NCI-H345 (cell line): ENCODE measurements at places on chromosomes 3 and 15.

DNA sequence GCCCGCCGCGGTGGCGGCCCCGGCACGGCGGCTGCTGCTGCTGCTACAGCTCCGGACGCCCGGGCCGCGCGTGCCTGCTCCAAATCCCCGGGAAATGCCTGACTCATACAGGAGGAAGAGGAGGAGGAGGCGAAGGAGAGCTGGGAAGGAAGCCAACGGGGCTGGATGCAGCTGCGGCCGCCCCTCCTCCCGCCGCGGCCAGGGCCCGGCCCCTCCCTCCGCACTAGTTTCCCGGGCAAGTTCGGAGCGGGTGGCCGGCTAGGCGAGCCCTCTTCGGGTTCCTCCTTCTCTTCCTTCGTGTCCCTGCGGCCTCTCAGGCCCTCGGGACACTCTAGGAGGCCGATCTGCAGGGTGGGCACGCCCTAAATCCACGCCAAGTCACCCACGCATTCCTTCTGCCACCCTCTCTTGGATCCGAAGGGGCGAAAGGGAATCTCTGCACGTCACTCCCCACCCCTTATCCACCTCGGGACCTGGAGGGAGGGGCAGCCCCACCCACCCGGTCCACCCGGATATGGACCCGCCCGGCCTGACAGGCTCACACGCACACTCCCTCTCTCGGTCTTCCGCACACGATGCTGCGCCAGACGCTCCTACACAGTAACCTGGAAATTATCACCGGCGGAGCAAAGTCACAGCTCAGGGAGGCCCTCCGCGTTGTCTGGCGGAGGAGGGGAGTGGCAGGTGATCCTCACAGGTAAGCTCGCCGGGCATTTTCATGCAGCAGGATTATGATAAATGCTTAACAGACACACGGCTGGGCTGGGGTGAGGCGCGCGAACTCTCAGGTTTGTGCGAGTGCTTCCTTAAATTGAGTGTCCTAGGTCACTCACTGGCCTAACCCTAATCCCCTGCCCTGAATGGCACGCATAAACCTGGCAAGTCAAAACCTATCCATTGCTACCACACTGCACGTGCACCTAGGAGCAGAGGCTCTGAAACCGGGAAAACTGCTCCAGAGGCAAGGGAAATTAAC lies at the start of the genes OSBPL10 and ZNF860:
Gene OSBPL10, minus strand, starts transcription at position 57 of the 976 bp plus-strand sequence. CDS start 83 bp downstream, outside the sequence.
Gene ZNF860, plus strand, starts transcription at position 545 of the 976 bp plus-strand sequence. CDS start 7,330 bp downstream, outside the sequence.
- DNase-seq, result peak; percentile 53

DNA sequence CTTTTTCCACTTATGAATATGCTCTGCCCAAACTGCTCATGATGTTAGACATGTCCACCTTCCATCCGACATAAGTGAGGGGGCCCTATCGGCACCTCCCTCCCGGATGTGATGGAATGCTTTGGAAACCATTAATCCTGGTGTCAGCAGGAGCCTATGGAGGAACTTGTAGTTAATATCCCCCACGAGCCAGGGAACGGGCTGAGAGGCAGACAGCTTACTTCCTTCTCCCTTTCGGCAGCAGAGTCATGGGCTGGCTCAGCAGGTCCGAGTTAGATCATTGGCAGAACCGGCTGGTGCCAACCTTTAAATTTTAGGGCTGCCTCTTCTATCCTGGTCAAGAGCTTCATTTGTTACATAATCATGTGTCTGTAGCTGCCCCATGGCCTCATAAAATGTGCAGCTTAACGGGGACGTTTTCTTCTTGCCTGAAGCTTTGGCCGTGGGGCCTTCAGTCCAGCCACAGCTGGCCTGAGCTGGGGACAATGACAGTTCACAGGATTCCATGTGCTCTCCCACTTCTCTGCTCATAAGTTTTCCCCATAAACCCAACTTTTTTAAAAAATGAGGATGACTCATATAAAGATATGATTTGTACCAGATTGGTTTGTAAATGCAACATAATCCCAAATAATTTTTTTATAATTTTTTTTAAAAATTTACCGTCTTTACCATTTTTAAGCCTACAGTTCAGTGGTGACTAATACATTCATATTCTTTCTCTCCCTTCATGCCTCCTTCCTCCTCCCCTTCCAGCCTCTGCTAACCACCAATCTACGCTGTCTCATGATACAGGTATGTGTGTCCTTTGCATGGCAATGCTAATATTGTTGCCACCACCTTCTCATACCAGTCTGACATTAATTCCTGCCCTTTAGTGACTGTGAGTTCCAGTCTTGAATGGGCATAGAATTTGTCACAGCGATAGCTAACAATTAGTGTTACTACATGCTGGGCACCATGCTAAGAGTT lies 62.2 kb upstream of the RGMA start:
- no peak for DNase-seq

- no peak for DNase-seq
Observed at GRCh38 chr3:147424581-147425387, 15.6 kb downstream of the ZIC1 start.

- no peak for DNase-seq
Observed at GRCh38 chr3:108528459-108529252, 18.3 kb upstream of the MYH15 start.

GRCh38 chr3:158058495-158059130 lies 47.6 kb downstream of the SHOX2 start:
- DNase-seq, result no peak

DNA sequence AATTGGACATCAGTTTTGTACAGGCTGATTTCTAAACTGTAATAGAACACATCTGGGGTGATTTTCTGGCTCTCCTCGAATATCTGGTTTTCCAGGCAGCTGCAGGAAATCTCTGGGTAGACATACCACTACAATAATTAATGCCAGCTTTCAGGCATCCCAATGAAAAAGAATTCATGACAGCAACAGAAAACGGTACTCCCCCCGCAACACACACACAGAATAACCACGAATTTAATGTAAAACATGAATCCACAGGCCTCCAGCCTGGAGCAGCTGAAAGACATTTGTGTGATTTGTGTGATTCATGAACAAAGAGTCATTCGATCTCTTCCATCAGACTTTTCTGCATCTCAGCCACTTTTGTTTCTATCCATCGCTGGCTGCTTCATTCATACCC lies 262.2 kb downstream of the MAGI1 start:
- no peak for DNase-seq

DNA sequence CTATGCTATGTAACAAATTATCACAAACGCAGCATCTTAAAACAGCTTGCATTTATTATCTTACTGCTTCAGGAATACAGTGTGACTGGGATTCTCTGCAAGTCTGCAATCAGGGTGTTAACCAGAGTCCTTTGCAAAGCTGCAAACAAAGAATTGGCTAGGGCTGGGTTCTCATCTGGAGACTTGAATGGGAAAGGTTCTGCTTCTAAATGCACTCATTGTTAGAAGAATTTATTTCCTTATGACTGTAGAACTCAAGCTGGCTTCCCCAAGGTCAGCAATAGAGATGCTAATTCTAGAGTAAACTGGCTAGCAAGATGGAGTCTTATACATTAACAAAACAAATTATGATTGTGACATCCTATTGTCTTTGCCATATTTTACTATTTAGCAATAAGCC lies 673.7 kb downstream of the DIPK2A start:
- DNase-seq, result no peak

GRCh38 chr3:166446986-166447385 lies 609.8 kb upstream of the BCHE start:
- DNase-seq, result no peak
